ENCODE measurements at places on chromosomes 13 and 19. TPM values are rescaled to one million over a fixed set of nuclear protein-coding genes. Genes with fewer than 3 reads are reported as not detected.

The PRTN3 gene
- total RNA-seq = not detected

GRCh38 chr19:29563486-29564101, 37.8 kb downstream of the VSTM2B start:
- no peak overlapping the region for H3K4me3 ChIP-seq
- no peak overlapping the region for H3K27ac ChIP-seq
- DNase-seq = no peak
- no peaks in the 10 kb centered on the region for H3K4me1 ChIP-seq

DNA sequence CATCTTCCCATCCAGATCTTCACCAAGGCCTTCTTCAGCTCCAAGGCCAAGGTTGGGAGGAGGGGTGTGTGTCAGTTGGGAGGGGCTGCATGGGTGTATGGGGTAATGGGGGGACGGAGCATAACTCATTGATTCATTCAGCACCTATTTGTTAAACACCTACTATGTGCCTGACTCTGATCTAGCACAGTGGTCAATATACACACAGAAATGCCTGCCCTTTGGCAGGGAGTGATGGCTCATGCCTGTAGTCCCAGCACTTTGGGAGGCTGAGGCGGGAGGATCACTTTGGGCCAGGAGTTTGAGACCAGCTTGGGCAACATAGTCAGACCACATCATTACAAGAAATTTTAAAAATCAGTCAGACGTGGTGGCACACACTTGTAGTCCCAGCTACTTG, 19.2 kb upstream of the SPACA4 start:
- H3K4me3 ChIP-seq = no peak overlapping the region
- peaks cover 16% of the 10 kb centered on the region for H3K4me1 ChIP-seq
- H3K36me3 ChIP-seq = no peaks in the 10 kb centered on the region
- no peak overlapping the region for H3K27ac ChIP-seq
- DNase-seq = no peak

DNA sequence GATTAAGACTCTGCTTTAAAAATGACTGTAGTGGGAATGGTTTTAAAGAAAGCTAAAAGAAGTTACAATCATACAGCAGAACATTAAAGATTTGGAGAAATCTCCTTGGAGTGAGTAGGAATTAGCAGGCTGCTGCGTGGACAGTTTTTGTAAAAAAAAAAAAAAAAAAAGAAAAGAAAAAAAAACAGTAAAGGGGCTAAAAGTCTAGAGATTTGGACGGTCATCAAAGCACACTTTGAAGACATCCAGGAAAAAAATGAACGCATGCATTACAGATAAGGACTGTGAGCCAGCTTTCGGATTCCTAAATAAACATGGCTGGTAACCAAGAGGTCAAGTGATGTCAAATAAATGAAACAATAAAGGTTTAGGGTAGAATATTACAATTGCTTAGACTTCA, 1700.6 kb downstream of the PCDH9 start:
- DNase-seq = no peak
- no peak overlapping the region for H3K4me3 ChIP-seq
- H3K27me3 ChIP-seq = no peaks in the 10 kb centered on the region
- H3K27ac ChIP-seq = no peak overlapping the region
- H3K4me1 ChIP-seq = no peaks in the 10 kb centered on the region

DNA sequence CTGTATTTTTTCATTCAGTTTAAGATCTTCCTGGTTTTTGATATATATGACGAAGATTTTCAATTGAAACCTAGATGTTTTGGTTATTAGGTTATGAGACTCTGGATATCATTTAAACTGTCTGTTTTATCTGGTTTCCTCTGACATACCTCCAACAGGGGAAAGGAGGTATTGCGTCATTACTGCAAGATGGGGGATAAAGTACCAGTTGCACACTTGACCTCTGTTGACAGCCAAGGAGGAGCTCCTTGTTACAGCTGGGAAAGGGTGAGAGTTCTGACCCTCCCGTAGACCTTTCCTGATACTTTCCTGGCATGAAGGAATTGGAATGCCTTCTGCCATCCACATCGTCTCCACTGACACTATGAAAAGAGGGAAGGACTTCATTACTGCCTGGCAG, 82.0 kb upstream of the SHISA2 start:
- no peak for DNase-seq
- no peaks in the 10 kb centered on the region for H3K36me3 ChIP-seq
- no peaks in the 10 kb centered on the region for H3K4me1 ChIP-seq
- H3K27me3 ChIP-seq = no peaks in the 10 kb centered on the region
- H3K4me3 ChIP-seq = no peak overlapping the region

DNA sequence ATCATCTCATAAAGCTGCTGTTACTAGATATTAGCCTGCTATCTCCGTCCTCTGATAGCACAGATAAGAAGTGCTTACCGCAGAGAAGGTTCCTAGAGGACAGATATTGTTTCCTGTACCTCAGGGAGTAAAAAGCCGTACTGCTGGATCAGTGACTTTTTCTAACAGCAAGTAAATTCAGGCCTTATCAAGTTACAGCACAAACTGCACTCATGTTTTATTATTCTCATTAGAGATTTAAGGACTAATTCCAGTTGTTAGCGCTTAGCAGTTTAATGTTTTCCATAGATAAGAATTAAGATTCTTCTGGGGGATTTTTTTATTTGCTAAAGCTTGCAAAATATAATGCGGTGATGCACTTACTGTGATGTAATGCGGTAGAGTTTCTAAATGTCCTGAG, 119.0 kb upstream of the OBI1 start:
- no peak for DNase-seq
- no peaks in the 10 kb centered on the region for H3K4me1 ChIP-seq
- no peaks in the 10 kb centered on the region for H3K36me3 ChIP-seq
- H3K4me3 ChIP-seq = no peak overlapping the region
- no peaks in the 10 kb centered on the region for H3K27me3 ChIP-seq
- H3K27ac ChIP-seq = no peak overlapping the region

- peak overlapping the region; percentile 53 for H3K27ac ChIP-seq
- H3K4me3 ChIP-seq = peak overlapping the region; percentile 5
- H3K36me3 ChIP-seq = peaks cover 5% of the 10 kb centered on the region
- H3K27me3 ChIP-seq = no peaks in the 10 kb centered on the region
- H3K4me1 ChIP-seq = peaks cover 100% of the 10 kb centered on the region
These were observed 51.2 kb downstream of the KLF2 start for GRCh38 chr19:16375936-16376185.

- peaks cover 6% of the 10 kb centered on the region for H3K4me1 ChIP-seq
- no peak for DNase-seq
- H3K4me3 ChIP-seq = no peak overlapping the region
These were observed 52.4 kb downstream of the MLLT1 start for GRCh38 chr19:6227156-6227935.

DNA sequence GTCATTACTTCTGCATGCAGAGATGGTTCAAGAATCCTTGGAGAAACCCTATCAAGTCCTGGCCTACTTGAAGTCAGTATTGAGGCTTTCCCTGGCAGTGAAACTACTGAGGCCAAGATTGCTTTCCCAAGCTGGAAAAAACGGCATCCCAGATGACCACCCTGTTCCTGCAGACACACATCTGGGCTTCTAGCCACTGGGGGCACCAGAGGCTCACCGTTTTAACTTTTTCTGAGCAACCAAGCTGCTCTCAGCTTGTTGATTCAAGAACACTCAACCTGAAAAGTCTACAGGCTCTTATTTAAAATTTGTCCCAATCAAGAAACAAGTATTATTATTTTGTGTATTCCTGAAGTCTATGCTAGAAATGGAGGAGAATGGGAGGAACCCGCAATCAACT, 66.6 kb downstream of the SPRYD7 start:
- no peaks in the 10 kb centered on the region for H3K4me1 ChIP-seq
- H3K27me3 ChIP-seq = no peaks in the 10 kb centered on the region
- H3K4me3 ChIP-seq = no peak overlapping the region
- no peaks in the 10 kb centered on the region for H3K36me3 ChIP-seq

- peak overlapping the region; percentile 70 for H3K4me3 ChIP-seq
- no peak overlapping the region for H3K27ac ChIP-seq
- peaks cover 17% of the 10 kb centered on the region for H3K36me3 ChIP-seq
- no peaks in the 10 kb centered on the region for H3K27me3 ChIP-seq
- peak; percentile 7 for DNase-seq
These were observed 402 bp downstream of the ZSWIM9 start for GRCh38 chr19:48170817-48171347.

DNA sequence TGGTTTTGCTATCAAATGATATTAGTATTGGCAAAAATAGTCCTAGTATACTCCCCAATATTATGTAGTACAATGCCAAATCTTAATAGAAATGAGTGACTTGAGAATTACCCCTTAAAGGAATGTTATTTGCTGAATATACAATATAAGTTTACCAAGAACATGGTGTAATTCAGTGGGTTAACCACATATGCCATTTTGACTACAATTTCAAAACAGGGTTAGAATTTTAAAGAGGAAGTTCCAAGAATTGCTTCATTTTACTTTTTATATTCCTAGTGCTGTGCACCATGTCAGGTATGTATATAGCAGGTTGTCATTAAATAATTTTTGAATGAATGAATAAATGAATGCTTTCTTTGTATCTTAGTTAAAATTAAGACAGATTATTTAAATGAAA, 66.3 kb downstream of the LMO7 start:
- no peaks in the 10 kb centered on the region for H3K4me1 ChIP-seq
- DNase-seq = no peak

The BCAM gene
- total RNA-seq = not detected

GRCh38 chr19:3046698-3047495, 15.4 kb downstream of the TLE5 start:
- peak overlapping the region; percentile 15 for H3K4me3 ChIP-seq
- peak overlapping the region; percentile 55 for H3K27ac ChIP-seq
- no peaks in the 10 kb centered on the region for H3K27me3 ChIP-seq
- DNase-seq = no peak
- H3K4me1 ChIP-seq = peaks cover 34% of the 10 kb centered on the region

DNA sequence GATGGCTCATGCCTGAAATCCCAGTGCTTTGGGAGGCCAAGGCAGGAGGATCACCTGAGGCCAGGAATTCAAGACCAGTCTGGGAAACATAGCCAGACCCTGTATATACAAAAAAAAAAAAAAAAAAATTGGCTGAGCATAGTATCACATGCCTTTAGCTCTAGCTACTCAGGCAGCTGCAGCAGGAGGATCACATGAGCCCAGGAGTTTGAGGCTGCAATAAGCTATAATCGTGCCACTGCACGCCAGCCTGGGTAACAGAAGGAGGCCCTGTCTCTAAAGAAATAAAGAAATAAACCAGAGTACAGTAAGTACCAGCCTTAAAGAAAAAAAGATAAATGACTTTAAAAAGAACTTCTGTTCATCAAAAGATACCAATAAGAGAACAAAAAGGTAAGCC, 52.9 kb downstream of the FAM124A start:
- DNase-seq = no peak
- no peak overlapping the region for H3K27ac ChIP-seq
- H3K4me3 ChIP-seq = no peak overlapping the region
- peaks cover 10% of the 10 kb centered on the region for H3K27me3 ChIP-seq
- H3K4me1 ChIP-seq = no peaks in the 10 kb centered on the region

The ZNF433 gene
- total RNA-seq = 1.9 TPM

DNA sequence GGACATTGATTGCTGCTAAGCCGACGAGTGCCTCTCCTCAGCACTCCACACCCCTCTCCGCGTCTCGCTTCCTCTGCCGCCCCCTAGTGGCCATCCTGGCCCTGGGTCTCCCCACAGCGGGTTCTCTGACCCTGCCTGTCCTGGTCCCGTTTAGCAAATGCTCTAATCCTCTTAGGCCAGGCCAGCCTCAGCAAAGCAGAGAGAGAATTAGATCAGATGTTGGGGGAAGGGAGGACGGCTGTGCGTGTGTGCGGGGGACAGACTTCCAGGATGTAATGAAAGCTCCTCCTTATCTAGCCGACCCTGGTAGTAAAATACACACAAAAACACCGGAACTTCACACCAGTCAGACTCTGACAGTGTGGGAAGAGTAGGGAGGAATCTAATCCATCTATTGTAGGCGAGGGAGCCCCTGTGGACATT, 4.5 kb downstream of the TPRX2 start:
- H3K27ac ChIP-seq = no peak overlapping the region
- H3K4me1 ChIP-seq = no peaks in the 10 kb centered on the region
- H3K36me3 ChIP-seq = no peaks in the 10 kb centered on the region
- peak; percentile 76 for DNase-seq

The KANK3 gene
- 4.4 TPM for total RNA-seq

The KLF5 gene
- 5.4 TPM for total RNA-seq

The ICAM5 gene
- 0.59 TPM for total RNA-seq

DNA sequence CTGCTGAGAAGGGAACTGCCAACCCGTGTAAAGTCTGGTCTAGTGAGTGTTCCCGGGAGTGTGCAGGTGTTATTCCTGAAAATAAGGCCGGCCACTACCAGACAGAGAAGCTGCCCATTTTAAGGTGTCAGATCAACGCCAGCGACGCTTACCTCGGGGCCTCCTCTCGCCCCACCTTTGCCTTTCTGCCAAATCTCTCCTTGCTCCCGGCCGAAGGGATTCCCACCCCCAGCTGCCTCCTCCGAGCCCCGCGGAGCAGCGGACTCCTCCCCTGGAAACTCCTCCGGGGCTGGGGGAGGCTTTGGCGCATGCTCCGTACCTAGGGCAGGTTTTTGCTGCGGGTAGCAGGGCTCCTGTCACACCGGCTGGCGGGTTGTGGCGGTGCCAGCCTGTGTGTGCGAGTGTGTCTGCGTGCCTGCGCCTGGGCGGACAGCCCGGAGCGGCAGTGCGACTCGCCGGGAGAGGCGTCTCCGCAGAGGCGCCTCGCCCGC, at the start of gene HS6ST3:
Gene HS6ST3, plus strand, starts transcription at position 359 of the 491 bp plus-strand sequence.
- H3K4me1 ChIP-seq = no peaks in the 10 kb centered on the region
- H3K27me3 ChIP-seq = peaks cover 13% of the 10 kb centered on the region
- H3K4me3 ChIP-seq = no peak within 1 kb of the TSS

The CTU1 gene
- total RNA-seq = 4.5 TPM

DNA sequence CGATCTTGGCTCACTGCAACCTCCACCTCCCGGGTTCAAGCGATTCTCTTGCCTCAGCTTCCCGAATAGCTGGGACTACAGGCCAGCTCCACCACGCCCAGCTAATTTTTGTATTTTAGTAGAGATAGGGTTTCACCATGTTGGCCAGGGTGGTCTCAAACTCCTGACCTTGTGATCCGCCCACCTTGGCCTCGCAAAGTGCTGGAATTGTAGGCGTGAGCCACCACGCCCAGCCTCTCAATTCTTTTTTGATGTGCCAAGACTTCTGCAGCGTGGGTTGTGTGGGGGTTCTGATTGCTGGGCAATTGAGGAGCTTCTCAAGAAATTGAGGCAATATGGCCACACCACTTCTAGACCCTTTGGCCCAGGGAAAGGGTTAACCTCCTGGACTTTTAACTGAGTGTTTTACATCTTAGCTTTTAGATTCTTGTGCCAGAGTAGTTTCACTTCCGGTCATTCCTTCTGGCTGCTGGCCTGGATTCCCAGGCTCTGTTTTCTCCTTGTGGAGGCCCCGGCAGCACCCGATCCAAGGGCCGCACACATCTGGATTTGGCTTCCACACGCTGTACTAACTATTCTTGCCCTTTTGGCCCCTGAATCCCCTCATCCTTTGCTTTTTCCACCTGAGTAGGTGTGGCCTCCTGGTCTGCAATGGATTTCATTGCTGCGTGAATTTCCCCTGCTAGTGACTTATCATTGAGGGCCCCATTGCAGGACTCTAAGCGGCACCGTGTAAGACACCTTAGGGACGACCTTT, 14.7 kb downstream of the SMARCA4 start:
- no peaks in the 10 kb centered on the region for H3K27me3 ChIP-seq
- H3K4me3 ChIP-seq = no peak overlapping the region
- peaks cover 12% of the 10 kb centered on the region for H3K4me1 ChIP-seq

All from T-cell (primary cell).